ENCODE measurements at places on chromosomes 1 and 21. TPM values are rescaled to one million over a fixed set of nuclear protein-coding genes. Genes with fewer than 3 reads are reported as not detected.

The RPTN gene
- total RNA-seq = 0.06 TPM

The RCSD1 gene
- 13.8 TPM for total RNA-seq

The PTPRU gene
- 21.7 TPM for total RNA-seq

The PAX7 gene
- 0.16 TPM for total RNA-seq

The KIAA1614 gene
- 3.7 TPM for total RNA-seq

The AZIN2 gene
- 38.2 TPM for total RNA-seq

The DMRTB1 gene
- total RNA-seq = 44.5 TPM

The KRTAP19-3 gene
- total RNA-seq = not detected

The IQGAP3 gene
- total RNA-seq = 8.2 TPM

The KMO gene
- total RNA-seq = 0.39 TPM

The CFHR3 gene
- total RNA-seq = 1.0 TPM

The ATXN7L2 gene
- 40.9 TPM for total RNA-seq

The NLRP3 gene
- total RNA-seq = 0.31 TPM

The USP33 gene
- total RNA-seq = 66.1 TPM

The SERPINC1 gene
- total RNA-seq = 0.93 TPM

The LCE1A gene
- total RNA-seq = not detected

The RBP7 gene
- 6.5 TPM for total RNA-seq

The TEDDM1 gene
- not detected for total RNA-seq

The AADACL4 gene
- total RNA-seq = not detected

The CCDC30 gene
- total RNA-seq = 14.6 TPM

The BEND5 gene
- total RNA-seq = 6.4 TPM

The PTPRC gene
- 9.7 TPM for total RNA-seq

The LAPTM5 gene
- 16.3 TPM for total RNA-seq

The CFAP107 gene
- 8.1 TPM for total RNA-seq

The TAL1 gene
- total RNA-seq = 1.7 TPM

The AMY1C gene
- 1.7 TPM for total RNA-seq

The CACNA1S gene
- 0.12 TPM for total RNA-seq

The YIPF1 gene
- 34.1 TPM for total RNA-seq

The FAM151A gene
- total RNA-seq = 0.56 TPM

The NR1I3 gene
- 0.68 TPM for total RNA-seq

The DENND1B gene
- total RNA-seq = 11.6 TPM

Data from testis (tissue), 5 donors.